MM.1S (cell line): ENCODE measurements at places on chromosomes 4 and X.

- H3K36me3 ChIP-seq = no peaks in the 10 kb centered on the region
- no peak overlapping the region for H3K4me3 ChIP-seq
- H3K27ac ChIP-seq = peak overlapping the region; percentile 33; the same call in 1 of the 2 replicates
- DNase-seq = peak; percentile 66
These were observed 19.7 kb upstream of the ACSL1 start for GRCh38 chr4:184845367-184846021.

DNA sequence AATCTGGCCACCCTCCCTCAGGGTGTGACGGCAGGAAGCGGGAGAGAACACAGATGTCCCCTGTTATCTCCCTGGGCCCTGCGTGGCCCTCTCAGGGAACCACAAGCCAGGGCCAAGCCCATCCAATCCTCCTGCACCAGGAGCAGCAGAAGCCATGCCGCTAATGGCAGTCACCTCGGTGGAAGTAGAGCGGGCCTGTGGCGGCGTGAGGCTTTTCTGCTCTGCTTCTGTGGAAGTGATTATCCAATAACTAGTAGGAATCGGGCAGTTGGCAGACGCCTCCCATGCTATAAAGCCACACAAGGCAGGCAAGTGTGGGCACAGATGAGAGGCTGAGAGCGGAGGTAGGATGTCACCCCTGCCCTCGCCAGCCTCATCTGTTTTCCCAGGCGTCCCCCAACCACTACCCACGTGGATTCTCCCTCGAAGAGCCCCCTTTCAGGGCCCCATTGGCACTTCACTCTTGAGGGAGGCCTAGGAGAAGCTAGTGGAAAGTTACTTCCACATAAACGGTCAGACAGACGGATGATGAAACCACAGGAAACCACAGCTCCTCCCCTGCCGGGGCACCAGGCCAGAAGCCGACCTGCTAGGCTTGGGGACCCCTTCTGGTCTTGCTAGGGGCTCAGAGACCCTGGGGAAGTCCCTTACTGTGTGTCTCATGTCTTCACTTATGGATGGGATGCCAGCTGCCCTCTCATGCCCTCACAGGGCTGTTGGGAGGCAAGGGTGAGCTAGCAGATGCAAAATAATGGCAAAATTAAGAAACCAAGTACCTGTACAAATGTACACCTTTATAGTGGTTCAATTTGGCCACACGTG, 18.8 kb upstream of the TMSB4X start:
- H3K36me3 ChIP-seq = no peaks in the 10 kb centered on the region
- H3K4me1 ChIP-seq = peaks cover 39% of the 10 kb centered on the region
- H3K27ac ChIP-seq = peak overlapping the region; percentile 93
- peak overlapping the region; percentile 21 for H3K4me3 ChIP-seq
- no peaks in the 10 kb centered on the region for H3K27me3 ChIP-seq

DNA sequence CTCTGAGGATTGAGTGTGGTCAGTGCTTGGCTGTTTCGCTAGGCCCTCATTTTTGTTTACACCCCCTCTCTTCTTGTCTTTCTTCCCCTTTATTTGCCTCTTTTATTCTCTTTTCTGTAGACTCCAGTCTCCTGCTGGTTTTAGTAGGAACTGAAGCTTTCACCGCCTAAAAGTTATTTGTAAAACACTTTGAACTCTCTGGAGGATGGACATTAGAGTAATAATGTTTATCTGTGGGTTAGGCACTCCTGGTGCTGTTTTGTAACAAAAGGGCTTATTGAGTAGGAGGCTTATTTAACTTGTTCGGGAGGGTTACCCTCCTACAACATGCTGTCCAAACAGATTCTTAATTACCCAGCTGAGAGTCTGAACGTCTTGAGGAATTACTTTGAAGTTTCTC, 1.6 kb upstream of the ARHGAP10 start:
- H3K4me3 ChIP-seq = no peak overlapping the region
- no peaks in the 10 kb centered on the region for H3K27me3 ChIP-seq
- peaks cover 25% of the 10 kb centered on the region for H3K4me1 ChIP-seq
- peak; percentile 11 for DNase-seq
- H3K36me3 ChIP-seq = no peaks in the 10 kb centered on the region

DNA sequence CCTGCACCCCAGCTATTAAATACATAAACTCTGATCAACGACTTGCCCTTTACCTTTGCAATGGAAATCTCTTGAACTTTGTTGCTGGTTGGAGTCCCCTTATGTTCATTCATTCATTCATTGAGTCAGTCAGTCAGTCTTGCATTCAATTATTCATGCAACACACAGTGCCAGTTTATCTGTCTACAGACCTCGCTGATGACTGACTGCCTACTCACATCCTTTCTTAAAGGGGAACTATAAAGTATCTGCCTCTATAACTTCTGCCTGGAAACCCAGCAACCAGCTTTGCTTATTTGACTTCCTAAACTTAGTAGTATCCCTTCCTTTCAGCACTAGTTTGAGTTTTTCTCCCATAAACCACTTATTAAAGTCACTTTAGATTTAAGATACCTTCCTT, 620.8 kb upstream of the ADGRL3 start:
- H3K4me3 ChIP-seq = no peak overlapping the region
- no peak for DNase-seq
- no peak overlapping the region for H3K27ac ChIP-seq
- no peaks in the 10 kb centered on the region for H3K27me3 ChIP-seq
- no peaks in the 10 kb centered on the region for H3K36me3 ChIP-seq

DNA sequence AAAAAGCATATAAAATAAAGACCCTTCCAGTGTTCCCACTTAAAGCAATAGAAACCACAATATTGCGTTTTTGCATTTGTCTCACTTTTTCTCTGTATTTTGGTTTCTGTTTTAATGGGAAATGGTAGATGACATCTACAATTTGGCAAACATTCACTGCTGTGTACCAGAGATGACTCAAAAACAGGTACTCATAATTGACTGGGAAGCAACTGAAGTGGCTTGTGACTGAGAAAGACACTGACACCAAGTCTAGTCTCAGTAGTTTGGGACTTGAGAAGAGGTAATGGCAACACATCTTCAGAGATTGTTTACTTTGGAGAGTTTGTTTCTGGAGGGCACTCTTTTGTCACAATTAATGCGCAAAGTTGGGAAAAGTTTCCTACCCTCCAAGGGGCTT, 42.0 kb downstream of the AREG start:
- H3K4me1 ChIP-seq = no peaks in the 10 kb centered on the region
- no peak overlapping the region for H3K4me3 ChIP-seq
- DNase-seq = no peak
- no peaks in the 10 kb centered on the region for H3K27me3 ChIP-seq

DNA sequence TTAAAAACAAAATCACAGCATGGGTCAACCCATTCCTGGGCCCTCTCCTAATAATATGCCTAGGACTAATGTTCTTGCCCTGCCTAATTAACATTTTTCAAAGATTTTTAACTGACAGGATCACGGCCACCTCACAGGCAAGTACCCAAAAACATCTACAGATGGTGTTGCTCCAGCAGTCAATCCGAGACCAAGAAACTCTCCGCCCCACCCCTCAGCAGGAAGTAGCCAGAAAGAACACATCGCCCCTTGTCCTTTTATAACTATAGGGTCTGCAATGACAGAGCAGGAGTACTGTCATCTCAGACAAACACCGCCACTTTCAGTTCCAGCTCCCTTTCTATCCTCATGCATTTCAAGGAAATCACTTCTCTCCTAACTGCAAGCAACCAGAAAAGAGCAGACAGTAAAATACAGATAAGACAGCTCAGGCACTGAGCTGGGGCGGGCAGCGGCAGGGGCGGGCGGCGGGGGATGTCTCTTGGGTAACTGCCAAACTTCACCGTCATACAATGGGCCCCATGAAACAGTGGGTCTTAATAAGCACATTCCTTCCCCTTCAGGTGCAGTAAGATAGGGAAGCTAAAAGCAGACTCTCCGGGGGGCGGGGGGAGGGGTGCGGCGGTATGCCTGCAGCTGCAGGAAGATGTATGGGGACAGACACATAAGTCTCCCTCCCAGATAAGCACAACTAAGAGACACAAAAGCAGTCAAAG, 67.4 kb downstream of the ZNF182 start:
- H3K4me3 ChIP-seq = peak overlapping the region; percentile 48
- no peaks in the 10 kb centered on the region for H3K36me3 ChIP-seq
- H3K27me3 ChIP-seq = no peaks in the 10 kb centered on the region
- peak; percentile 80 for DNase-seq

GRCh38 chr4:1903035-1903434, 31.8 kb downstream of the NSD2 start:
- H3K4me3 ChIP-seq = no peak overlapping the region
- no peaks in the 10 kb centered on the region for H3K27me3 ChIP-seq
- DNase-seq = no peak
- H3K27ac ChIP-seq = no peak overlapping the region
- no peaks in the 10 kb centered on the region for H3K4me1 ChIP-seq
- peaks cover 35% of the 10 kb centered on the region for H3K36me3 ChIP-seq

DNA sequence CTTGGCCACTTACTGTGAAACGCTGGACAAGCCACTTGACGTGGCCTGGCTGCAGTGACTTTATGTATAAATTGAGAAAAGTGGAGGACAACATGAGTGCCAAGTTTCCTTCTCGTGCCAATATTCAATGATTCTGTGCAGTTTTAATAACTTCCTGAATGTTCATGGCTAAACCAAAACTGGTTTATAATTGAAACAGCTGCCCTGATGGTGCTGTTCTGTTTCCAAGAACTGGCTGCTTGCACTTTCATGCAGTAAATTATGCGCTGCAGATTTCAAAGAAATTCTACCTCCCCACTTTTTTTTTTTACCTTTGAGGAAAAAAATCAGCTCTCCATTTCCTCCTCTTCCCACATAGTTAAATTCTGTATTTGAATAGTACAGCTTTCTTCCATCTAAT, 205.2 kb upstream of the CASK start:
- no peak for DNase-seq
- H3K36me3 ChIP-seq = no peaks in the 10 kb centered on the region
- no peak overlapping the region for H3K4me3 ChIP-seq
- peaks cover 11% of the 10 kb centered on the region; the same call in 1 of the 2 replicates for H3K4me1 ChIP-seq

DNA sequence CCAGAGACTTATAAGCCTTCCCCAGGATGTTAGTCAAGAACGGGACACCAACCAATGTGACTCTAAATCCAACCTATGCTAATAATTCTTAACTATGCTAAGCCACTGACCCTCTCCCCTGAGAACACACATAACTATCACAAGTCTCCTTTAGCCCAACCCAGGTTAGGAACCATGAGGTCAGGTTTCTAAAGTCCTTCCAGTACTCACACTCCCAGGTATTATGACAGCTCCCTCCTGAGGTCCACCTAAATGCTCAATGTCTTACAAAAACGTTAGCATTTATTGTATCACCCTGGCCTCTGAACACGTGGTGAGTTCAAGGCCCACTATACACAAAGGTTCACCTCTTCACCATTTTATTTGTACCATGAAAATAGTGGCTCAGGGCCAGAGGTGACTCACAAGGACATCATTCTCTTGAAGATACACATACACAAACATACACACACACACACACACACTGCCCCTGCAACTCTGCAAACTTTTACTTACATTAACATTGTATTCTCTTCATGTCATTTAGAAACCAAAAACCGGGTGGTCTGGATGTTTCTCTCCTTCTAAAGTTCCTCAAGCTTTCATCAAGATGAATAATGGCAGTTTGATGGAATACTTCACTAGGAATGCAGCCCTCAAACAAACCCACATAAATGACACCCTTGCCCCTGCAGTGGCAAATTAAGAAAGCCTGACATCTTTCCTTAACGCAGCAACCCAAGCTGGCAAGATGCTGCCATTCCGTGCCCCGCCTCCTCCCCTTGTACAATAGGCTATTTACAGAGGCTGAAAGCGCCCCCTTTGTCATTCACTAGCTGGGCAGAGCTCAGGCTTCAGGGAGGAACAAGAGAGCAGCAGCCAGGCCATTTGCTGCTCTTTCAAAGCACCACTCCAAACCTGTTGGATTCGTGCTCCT, 17.7 kb downstream of the ACSL1 start:
- DNase-seq = no peak
- no peak overlapping the region for H3K4me3 ChIP-seq
- no peaks in the 10 kb centered on the region for H3K27me3 ChIP-seq
- H3K4me1 ChIP-seq = no peaks in the 10 kb centered on the region

- no peak for DNase-seq
- no peaks in the 10 kb centered on the region for H3K36me3 ChIP-seq
- H3K27me3 ChIP-seq = no peaks in the 10 kb centered on the region
- no peaks in the 10 kb centered on the region for H3K4me1 ChIP-seq
- no peak overlapping the region for H3K27ac ChIP-seq
- H3K4me3 ChIP-seq = no peak overlapping the region
These were observed 176.9 kb upstream of the SCML1 start for GRCh38 chrX:17560385-17560784.

GRCh38 chrX:133598601-133599335, 183.5 kb upstream of the GPC4 start:
- no peaks in the 10 kb centered on the region for H3K27me3 ChIP-seq
- no peaks in the 10 kb centered on the region for H3K36me3 ChIP-seq
- peak; percentile 57 for DNase-seq
- peak overlapping the region; percentile 20; the same call in 1 of the 2 replicates for H3K27ac ChIP-seq

GRCh38 chr4:46503739-46504138, 113.8 kb upstream of the GABRA2 start:
- no peak overlapping the region for H3K27ac ChIP-seq
- no peak overlapping the region for H3K4me3 ChIP-seq
- DNase-seq = no peak
- H3K36me3 ChIP-seq = no peaks in the 10 kb centered on the region
- H3K27me3 ChIP-seq = no peaks in the 10 kb centered on the region
- H3K4me1 ChIP-seq = no peaks in the 10 kb centered on the region

- H3K4me1 ChIP-seq = no peaks in the 10 kb centered on the region
- no peaks in the 10 kb centered on the region for H3K27me3 ChIP-seq
- no peak for DNase-seq
- H3K4me3 ChIP-seq = no peak overlapping the region
These were observed 181.9 kb upstream of the ANXA3 start for GRCh38 chr4:78369679-78370078.

GRCh38 chr4:85459736-85460135, 15.2 kb upstream of the ARHGAP24 start:
- no peaks in the 10 kb centered on the region for H3K36me3 ChIP-seq
- no peaks in the 10 kb centered on the region for H3K4me1 ChIP-seq
- DNase-seq = no peak
- H3K27ac ChIP-seq = no peak overlapping the region
- H3K4me3 ChIP-seq = no peak overlapping the region

DNA sequence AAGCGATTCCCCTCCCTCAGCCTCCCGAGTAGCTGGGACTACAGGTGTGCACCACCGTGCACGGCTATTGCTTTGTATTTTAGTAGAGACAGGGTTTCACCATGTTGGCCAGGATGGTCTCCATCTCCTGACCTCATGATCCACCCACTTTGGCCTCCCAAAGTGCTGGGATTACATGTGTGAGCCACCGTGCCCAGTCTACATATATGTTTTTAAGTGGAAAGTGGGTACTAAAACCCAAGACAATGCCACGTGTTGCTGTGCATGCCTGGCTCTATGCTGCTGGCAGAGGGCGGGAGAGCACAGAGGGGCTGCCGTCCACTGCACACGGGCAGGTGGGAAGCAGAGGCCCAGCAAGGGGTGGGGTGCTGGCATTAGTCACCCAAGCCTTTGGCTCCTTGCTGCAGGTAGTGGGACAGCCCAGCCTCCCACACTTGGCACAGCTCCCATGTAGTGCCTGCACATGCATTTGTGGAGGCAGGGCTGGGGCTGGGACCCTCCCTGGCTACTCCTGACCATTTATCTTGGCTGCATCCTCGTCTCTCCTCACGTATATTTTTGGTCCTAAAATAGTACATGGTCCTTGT, 3.5 kb downstream of the EMD start:
- no peak overlapping the region for H3K27ac ChIP-seq
- no peaks in the 10 kb centered on the region for H3K4me1 ChIP-seq
- H3K4me3 ChIP-seq = no peak overlapping the region
- no peak for DNase-seq
- no peaks in the 10 kb centered on the region for H3K27me3 ChIP-seq
